ENCODE measurements at places on chromosomes 4 and X.

- no peak for DNase-seq
Observed at GRCh38 chrX:108415891-108416290, 22.3 kb downstream of the COL4A6 start.

DNA sequence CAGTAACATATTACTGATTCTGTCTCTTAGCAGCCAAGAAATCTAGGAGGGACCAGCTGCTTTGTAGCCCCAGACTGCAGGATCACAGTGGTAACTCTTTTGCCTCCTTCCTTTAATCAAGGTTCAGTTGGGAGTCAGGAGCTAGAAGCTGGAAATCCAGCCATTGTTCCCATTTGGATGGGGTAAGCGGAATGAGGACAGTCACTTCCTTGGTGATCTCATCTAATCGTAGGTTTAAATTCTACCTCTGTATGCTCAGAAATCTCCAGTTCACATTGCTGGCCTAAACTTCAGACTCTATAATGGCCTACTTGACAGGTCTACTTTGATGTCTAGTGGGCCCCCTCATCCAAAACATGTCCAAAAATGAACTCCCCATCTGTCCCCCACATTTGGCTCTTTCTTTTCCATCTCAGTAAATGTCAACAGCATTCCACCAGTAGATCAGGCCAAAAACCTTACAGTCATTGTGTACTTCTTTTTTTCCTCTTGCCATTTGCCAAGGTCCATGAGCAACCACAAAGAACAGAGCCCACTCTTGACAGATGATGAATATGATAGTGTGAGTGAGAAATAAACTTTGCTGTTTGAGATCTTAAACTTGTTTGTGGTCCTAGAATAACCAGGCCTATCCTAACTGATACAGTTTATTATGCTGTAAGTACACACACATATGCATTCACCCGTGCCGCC lies 40.1 kb downstream of the WWC2 start:
- no peak for DNase-seq

DNA sequence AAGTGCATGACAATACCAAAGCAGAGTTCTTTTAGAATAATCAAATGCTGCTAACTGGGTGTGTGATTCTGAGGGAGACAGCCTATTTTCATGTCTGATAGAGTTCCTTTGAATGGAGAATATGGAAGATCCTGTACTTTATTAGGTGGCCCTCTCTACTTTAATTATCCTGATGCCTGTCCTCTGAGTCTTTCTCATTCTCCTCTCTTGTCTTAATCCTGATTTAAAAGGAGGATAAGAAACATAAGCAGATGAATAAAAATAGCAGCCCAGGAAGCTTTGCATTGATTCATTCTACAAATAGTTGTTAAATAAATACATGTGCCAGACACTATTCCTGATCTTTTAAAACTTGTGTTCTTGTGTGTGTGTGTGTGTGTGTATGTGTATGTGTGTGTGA lies 387.3 kb downstream of the SPRY1 start:
- no peak for DNase-seq

- DNase-seq, result no peak
Observed at GRCh38 chr4:123787512-123788080, 391.0 kb downstream of the SPRY1 start.

DNA sequence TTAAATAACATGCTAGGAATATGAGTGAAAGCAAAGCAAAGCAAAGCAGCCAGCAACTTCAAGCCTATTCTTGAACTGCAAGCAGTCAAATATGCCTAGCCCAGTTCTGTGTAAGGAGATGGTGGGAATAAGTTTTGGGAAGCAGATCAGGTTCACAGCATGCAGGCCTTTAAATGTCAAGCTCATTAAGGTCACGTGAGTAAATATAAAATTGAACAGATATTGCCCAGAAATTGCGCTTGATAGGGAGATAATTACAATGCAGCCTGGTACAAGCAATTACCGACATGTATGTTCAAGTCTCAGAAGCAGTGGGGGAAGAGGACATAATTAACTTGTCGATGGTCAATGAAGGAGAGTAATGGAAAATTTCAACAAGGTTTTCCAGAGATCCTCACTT lies 6.0 kb downstream of the GNPDA2 start:
- DNase-seq, result no peak

- DNase-seq, result no peak
Observed at GRCh38 chrX:150508451-150509367, 59.7 kb upstream of the MTM1 start.

- no peak for DNase-seq
Observed at GRCh38 chr4:154492288-154492687, 689 bp upstream of the DCHS2 start.

DNA sequence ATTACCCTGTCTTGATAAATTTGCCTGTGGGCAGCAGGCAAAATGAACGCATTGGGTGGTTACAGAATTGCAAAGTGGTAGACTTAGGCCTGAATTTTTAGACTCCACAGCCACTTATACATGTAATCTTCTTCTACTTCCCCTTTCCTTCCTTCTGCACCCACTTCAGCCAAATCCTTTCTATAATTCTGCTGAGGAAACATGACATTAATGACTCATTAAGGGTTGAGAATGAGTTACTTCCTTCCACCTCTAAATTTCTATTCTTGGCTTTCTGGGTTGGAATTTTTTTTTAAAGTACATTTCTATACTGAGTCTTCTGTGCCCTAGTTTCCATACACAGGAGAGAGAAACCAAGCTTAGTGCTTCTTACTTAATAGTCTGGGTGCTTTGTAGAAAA lies 10.1 kb downstream of the PAPSS1 start:
- DNase-seq, result no peak

DNA sequence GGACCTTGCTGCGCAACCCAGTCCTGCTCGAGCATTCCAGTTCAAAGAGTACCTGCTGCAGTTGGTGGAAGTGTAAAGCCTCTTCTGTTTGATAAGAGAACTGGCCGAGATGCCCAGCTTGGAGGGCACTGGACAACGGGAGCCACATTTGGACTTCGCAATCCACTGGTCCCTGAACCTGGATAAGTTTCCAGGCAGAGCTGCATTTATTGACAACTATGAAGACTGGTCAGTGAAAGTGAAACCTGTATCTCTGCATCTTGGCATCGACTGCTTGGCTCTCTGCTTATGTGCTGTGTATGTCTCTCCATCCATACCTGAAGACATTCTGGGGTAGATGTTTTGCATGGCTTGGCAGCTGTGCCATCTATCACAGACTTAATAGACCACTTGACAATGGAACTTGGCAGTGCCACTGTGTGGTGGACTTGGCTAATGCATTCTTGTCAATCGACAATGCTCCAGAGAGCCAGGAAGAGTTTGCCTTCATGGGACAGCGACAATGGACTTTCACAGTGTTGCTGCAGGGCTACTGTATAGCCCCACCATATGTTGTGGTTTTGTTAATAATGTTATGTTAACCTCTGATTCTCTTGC lies 43.5 kb upstream of the ZBTB33 start:
- DNase-seq, result no peak

- DNase-seq, result no peak
Observed at GRCh38 chrX:118730500-118731247, 3.3 kb downstream of the IL13RA1 start.

- DNase-seq, result peak; percentile 33
Observed at GRCh38 chrX:119887721-119888425, 7.8 kb upstream of the AKAP14 start.
